ENCODE measurements at places on chromosomes 7 and 10.

DNA sequence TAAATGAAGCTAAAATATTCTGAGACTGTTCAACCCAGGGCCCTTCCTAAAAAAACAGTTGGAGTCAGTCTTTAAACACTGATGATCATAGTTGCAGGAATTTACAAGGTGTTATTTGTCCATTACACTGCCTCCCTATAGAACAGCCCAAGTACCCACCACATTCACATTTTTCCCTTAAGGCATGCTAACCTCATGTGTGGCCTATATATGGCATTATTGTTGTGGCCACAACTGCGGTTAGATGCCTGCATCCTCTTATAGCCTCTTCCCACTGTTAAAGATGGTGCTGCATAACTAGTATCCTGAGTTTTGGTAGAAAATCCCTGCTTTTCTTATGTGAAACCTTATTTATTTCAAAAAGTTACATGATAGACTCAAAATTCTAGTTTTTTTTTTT lies 287.9 kb upstream of the SEMA3A start:
- DNase-seq: no peak

- DNase-seq: no peak
Observed at GRCh38 chr7:125661006-125661405, 731.4 kb upstream of the POT1 start.

DNA sequence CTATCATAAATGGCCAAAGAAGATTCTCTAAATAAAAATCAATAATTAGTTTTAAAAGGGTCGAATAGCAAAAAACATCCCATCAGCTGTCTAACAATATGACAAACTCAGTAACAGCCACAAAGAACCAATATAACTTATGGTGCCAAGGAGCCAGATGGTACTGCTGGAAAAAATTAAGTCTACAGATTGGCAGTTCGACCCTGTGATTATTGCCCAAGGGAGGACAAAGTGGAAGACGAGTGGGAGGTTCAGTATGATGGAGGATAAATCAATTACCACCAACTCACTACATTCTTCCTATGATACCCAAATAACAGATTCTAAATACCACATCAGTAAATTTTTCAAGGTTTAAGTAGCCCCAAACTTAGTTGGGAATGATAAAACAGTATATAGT lies 49.0 kb downstream of the SKAP2 start:
- no peak for DNase-seq

DNA sequence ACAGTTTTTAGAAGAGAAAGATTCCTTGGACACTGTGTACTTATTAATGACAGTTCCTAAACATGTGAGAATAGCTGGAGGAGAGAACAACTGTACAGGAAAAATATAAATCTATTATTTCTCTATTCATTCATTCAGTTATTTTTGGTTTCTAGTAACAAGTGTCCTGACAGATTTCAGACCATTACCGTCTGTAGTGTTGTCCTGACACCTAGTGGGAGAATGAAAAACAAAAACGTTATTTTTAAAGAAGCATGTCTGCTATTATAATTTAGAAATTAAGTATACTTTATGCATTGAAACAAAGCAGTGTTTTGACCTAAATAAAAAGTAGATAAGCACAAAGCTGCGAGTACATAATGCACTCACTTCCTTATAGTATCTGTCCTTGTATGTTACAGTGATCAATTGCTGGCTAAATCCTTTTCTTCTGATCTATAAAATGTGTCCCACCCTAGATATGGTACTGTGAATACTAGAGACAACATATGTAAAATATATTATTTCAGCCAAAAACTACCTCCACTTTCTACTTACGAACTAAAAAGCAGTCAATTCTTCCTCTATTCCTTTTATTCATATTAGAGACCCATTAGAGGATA lies 575.6 kb downstream of the ARL4A start:
- DNase-seq: no peak

GRCh38 chr10:121823993-121824463 lies 103.8 kb downstream of the ATE1 start:
- DNase-seq: no peak
